Aortic smooth muscle cell (primary cell): ENCODE measurements at places on chromosomes 16 and 17. TPM values are rescaled to one million over a fixed set of nuclear protein-coding genes. Genes with fewer than 3 reads are reported as not detected.

SLC26A11 gene
- total RNA-seq = 9.6 and 12.9 TPM in 2 replicates

LSM12 gene
- total RNA-seq = 22.7 and 25.5 TPM in 2 replicates

CIITA gene
- total RNA-seq = under 0.01 and 0.31 TPM in 2 replicates

MATCAP1 gene
- 14.4 and 15.2 TPM in 2 replicates for total RNA-seq

CHST6 gene
- 0.31 and 0.92 TPM in 2 replicates for total RNA-seq

LGALS9B gene
- not detected in 2 replicates for total RNA-seq

TBX6 gene
- 0.12 and 0.13 TPM in 2 replicates for total RNA-seq

PITPNM3 gene
- 2.3 and 2.5 TPM in 2 replicates for total RNA-seq

ELMO3 gene
- total RNA-seq = 0.44 and 0.66 TPM in 2 replicates

SAMD14 gene
- total RNA-seq = 0.53 and 1.3 TPM in 2 replicates
